Pancreas (tissue), 10 donors: ENCODE measurements at places on chromosomes 1 and 21. TPM values are rescaled to one million over a fixed set of nuclear protein-coding genes. Genes with fewer than 3 reads are reported as not detected.

Gene IARS2
- 7.6 TPM for polyA plus RNA-seq

Gene FAM163A
- polyA plus RNA-seq: 0.15 TPM

Gene LCE3D
- polyA plus RNA-seq: not detected

DNA sequence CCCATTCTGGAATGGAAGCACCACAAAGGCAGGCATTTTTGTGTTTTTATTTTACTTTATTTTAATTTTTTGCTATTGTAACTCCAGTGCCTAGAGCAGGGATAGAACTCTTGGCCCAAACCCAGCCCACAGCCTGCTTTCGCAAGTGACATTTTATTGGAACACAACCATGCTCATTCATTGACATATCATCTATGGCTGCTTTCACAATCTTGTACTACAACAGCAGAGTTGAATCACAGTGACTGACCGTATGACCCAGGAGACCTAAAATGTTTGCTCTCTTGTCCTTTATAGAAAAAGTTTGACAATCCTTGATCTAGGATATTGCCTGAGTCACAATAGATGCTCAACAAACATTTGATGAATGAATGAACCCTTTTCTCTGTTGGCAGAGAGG lies 83.9 kb upstream of the ATP1A1 start:
- DNase-seq: no peak

DNA sequence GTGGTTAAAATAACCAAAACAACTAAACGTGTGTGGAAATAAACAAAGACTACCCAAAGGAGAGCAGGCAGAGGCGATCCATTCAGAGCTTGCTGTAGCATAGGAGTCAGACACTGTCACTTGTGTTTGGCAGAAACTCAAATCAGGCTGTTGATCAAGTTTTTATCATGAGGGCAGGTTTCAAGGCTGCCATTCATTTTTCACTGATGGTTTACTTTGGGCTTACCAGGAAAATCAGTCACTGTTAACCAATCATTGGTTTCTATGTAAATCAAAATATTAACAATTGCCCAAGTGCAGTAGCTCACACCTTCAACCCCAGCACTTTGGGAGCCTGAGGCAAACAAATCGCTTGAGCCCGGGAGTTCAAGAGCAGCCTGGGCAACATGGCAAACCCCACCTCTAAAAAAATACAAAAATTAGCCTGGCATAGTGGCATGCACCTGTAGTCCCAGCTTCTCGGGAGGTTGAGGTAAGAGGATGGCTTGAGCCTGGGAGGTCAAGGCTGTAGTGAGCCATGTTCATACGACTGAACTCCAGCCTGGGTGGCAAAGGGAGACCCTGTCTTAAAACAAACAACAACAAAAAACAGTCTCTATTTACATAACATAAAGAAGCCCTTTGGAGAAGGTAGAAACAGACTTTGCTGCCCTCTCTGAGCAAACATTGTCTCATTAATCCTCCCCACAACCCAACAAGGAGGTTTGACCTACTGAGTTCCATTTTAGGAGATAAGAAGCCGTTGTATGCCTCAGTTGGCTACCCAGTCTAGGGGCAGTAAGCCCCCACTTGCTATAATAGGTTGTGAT lies 21.1 kb upstream of the ETS2 start:
- DNase-seq: no peak

- DNase-seq: no peak
These were observed 49.4 kb downstream of the LGR6 start for GRCh38 chr1:202243006-202243405.

DNA sequence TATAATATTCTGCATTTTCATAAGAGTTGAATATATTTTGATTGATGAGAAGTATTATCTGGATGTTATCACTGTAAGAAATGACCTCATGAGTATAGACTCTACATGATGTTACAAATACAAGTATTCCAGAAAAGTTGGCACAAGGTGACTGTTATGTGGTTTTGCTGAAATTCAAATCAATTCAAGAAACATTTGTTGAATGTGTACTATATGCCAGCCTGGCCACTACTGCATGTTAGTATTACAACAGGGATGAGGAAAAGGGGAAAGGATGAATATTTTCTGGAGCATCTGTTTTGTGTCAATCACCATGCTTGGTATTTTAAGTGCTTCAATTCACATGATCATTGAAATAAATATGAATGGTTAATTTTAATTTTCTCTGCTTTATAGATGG lies 250.9 kb upstream of the PBX1 start:
- DNase-seq: no peak
